ENCODE measurements at places on chromosomes 11 and 22.

DNA sequence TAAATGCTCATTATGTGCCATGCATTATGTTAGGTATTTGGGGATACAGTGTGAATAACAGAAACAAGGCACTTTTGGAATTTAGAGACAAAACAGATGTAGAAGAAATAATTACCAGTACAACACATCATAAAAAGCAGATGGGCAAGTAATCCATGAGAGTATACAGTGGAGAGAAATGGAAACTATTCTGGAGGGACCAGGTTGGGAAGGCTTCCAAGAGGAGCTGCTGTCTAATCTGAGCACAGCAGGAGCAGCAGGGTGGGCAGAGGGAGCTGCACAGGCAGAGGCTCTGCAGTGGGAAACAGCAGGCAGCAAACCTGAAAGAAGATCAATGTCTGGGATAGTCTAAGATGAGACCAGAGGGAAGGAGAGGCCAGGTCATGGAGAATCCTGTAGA, 268.7 kb upstream of the CCDC90B start:
- DNase-seq = no peak

GRCh38 chr11:88103337-88104206, 71.7 kb downstream of the RAB38 start:
- DNase-seq = no peak

GRCh38 chr11:132604431-132604830, 927.9 kb downstream of the OPCML start:
- DNase-seq = no peak

DNA sequence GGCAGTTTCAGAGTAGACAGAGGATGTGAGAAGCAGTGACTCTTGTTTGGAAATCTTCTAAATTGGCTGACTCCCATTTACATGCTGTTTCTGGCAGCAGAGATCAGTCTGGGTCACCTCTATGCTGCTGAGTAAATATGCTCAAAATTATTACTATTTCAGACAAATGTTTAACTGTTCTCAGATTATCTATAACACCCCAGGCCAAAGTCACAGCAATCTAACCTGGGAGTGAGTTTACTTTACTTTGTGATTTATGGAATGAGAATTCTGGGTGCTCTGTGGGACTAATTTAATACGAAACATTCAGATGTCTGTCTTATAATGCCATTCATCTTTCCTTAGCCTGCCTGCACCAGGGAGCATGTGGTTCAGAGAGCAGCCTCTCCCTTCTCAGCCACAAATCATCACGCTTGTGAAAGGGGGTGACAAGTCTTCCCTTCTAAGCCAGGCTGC, 282.5 kb upstream of the MPPED2 start:
- DNase-seq = no peak

DNA sequence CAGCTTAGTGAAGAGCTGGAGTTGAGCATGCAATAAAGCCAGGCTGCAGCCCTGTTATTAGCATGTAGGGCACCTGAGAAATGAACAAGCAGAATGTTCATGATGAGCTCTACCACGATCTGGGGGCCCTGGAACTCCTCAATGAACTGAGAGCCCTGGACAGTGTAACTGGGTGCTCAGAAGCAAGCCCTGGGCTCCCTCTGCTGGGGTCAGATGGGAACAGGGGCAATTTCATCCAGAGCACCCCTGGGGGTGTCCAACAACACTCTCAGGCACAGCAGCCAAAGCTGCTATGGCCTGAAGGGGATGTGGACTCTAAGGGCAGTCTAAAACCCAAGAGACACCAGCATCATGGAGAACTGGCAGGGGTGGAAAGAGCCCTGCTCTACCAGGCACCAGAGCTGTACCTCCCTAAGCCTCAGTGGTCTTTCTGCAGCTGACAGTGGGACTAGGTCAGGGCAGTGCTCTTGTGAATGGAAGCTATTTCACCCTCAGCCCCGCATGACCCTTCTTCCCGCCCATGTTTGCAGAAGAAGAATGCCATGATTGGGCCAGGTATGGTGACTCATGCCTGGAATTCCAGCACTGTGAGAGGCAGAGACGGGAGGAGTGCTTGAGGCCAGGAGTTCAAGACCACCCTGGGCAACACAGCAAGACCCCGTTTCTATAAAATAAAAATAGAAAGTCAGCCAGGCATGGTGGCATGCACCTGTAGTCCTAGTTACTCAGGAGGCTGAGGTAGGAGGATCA, 28.9 kb downstream of the THOC5 start:
- no peak for DNase-seq

DNA sequence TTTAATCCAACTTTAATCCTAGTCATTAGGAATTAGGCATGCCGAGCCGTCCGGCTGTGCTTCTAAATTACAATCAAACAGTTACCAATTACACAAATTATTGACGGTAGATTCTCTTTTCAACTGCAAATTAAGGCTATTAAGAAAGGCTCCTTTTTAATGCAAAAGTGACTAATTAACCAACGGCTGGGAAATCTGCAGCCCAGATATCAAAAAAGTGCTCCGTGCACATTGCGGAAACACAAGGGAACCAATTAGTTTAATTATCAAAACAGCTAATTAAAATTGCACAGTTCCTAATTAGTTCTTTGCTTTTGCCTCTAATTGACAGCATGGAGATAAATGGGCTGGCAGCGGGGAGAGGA, 19.4 kb upstream of the LMO1 start:
- DNase-seq = no peak

DNA sequence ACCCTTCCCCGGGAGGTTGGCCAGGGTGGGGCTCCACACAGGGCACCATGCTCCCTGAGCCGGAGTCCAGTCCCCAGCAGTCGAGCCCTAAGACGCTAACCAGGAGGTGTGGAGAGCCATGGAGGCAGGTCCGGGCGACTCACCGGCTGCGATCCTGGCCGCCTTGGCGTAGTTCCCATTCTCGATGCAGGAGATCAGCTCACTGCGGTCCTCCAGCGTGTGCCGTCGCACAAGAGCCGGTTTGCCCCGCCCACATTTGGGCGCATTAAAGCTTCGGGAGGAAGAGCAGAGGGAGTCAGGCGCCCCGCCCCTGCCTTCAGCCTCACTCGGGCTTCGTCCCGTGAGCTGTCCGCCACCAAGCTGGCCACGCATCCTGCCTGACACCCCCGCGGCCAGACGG, 50.8 kb downstream of the BRD1 start:
- no peak for DNase-seq

DNA sequence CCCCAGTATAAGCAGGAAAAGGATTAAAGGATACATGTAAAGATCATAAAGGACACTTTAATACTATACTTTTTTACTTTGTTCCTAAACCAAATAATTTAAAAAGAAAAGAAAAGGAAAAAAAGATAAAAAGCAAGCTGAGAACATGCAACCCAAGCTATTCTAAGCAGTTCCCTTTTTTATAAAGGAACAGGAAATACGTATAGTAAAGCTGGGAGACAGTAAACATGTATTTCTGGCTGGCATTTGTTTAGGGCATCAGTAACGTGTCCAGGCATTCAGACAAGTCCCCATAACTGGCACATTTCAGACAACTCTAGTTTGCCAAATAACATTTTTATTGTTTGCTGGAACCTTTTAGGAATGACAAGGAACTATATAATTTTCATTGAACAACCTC, 24.9 kb downstream of the BCO2 start:
- no peak for DNase-seq

DNA sequence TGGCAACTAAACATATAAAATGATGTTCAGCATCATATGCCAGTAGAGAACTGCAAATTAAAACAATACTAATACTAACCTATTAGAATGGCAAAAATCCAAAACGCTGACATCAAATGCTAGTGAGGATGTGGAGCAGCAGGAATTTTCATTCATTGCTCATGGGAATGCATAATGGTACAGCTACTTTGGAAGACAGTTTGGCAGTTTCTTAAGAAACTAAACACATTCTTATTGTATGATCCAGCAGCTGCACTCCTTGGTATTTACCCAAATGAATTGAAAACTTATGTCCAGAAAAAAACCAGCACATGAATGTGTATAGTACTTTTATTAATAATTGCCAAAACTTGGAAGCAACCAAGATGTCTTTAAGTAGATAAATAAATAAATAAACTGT, 258.0 kb downstream of the TENM4 start:
- DNase-seq = no peak

DNA sequence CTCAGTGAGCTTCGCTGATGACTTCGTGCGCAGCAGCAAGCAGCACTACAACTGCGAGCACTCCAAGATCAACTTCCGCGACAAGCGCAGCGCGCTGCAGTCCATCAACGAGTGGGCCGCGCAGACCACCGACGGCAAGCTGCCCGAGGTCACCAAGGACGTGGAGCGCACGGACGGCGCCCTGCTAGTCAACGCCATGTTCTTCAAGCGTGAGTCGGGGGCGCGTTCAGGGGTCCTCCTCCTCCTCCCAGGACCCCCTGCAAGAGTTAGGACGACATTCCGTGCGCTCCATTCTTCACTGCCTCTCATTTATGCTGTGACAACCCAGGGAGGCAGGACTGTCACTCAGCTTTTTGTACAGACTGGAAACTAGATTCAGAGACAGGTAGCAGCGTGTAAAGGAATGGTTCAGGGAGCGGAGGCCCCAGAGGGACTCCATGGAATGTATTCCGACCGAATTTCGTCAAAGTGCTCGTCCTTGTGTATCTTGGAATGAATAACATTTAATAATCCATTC, 4.8 kb downstream of the SERPINH1 start:
- no peak for DNase-seq

DNA sequence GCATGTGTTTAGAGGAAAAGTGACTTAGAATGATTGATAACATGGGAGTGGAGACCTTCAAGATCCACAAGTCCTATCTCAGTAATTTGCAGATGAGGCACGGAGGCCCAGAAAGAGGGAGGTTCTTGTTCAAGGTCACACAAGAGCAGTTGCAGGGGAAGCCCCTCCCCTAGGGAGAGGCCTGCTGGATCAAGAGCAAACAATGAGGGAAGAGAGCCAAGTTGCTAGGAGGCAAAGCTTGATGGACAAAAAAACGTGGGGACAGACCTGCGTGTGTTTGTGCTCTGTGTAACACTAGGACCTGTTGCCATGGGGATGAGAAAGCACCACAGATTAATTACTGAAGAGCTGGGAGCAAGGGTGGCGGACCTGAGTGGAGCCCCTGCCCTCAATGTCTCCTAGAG, 6.4 kb upstream of the MFRP start:
- DNase-seq = no peak

DNA sequence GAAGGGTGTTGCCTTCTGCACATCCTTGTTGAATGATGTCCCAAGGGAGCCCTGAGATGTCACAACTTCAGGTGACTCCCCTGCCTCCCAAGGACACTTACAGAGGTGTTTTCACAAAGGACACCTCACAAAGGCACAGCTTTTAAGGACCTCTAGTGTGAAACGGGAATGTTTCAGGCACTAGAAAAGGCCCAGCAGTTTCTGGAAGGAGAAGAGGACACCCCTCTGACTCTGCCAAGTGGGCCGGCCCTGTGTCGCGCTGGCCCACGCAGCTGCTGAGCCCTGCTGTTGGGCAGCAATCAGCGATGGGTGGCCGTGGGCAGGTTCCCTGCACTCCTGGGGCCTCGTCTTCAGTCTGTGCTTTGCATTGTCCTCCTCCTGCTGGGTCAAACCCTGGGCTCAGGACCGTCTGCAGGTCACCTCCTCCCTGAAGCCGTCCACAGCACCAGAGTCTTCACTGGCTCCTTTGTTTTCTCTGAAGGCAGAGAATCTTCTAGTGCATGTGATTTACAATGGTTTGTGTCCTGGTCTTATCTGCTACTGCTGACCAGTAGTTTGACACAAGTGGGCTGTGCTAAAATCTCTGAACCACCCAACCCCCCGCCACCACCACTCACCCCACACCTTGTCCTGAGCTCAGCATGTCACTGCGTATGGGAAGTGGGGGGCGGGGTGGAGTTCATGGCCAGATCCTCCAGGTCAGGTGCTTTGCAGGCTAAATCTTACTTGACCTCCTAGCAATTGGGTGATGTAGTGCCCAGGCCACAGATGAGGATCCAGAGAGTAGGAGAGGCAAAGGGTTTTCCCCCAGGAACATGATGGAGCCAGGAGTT, 3.2 kb downstream of the LINC01488 start:
- DNase-seq = no peak

- DNase-seq = no peak
Observed at GRCh38 chr11:131561972-131562371, 191.6 kb downstream of the NTM start.

DNA sequence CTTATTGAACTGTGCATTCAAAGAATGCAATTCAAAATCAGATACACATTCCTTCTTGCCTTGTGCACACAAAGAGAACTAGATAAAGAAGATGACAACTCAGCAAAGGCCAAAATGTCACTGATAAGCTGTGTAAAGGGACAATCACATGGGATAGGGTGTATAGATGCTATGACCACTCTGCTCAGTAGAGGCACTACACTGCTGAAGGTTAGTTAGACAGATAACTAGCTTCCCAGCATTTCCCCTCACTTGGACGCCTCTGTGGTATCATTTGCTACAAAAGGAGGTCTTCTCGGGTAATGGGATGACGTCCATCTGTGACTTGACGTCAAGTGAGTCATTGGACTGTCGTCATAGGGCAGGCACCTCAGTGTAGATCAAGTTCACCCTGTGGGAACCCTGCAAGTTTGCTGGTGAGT, 424.9 kb upstream of the CCDC90B start:
- no peak for DNase-seq

DNA sequence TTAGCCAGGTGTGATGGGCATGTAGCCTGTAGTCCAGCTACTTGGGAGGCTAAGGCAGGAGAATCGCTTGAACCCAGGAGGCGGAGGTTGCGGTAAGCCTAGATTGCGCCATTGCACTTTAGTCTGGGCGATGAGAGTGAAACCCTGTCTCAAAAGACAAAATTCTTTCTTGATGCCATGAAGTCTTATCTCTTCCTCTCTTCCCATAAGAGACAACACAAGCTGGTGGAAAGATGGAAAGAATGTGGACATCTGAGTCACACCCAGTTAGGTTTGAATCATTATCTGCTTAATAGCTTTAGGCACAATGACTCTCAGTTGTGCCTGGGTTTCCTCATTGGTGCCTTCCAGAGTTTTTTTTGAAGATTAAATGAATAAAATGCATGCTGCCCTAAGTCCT, 35.3 kb downstream of the KREMEN1 start:
- DNase-seq = no peak

- DNase-seq = no peak
Observed at GRCh38 chr11:10935015-10935559, 77.2 kb upstream of the ZBED5 start.

DNA sequence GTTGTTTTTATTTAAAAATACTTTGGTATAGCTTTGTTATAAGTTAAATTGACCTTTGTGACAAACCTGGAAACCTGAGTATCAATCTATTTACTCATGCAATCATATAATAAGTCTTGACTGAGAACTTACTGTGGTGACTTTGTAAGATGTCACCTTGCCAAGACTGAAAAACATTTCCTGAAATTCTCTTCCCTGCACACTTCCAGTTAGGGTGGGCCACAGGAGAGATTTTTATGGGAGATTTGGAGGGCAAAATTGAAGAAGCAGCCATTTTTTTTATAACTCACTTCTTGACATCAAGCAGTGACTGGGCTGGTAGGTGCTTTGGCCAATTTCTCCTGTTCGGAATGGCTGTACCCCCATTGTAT, 31.4 kb upstream of the GLYAT start:
- no peak for DNase-seq
